Brain microvascular endothelial cell (primary cell): ENCODE measurements at places on chromosomes 11 and 22.
A peak's percentile ranks its signal among the peaks of the same experiment; 100 is the strongest.

- peak; percentile 2 for DNase-seq
These were observed at the start of gene PVALB for GRCh38 chr22:36816636-36817524. PVALB (minus strand) TSS chr22:36817035; CDS start chr22:36817005, 30 bp downstream.

DNA sequence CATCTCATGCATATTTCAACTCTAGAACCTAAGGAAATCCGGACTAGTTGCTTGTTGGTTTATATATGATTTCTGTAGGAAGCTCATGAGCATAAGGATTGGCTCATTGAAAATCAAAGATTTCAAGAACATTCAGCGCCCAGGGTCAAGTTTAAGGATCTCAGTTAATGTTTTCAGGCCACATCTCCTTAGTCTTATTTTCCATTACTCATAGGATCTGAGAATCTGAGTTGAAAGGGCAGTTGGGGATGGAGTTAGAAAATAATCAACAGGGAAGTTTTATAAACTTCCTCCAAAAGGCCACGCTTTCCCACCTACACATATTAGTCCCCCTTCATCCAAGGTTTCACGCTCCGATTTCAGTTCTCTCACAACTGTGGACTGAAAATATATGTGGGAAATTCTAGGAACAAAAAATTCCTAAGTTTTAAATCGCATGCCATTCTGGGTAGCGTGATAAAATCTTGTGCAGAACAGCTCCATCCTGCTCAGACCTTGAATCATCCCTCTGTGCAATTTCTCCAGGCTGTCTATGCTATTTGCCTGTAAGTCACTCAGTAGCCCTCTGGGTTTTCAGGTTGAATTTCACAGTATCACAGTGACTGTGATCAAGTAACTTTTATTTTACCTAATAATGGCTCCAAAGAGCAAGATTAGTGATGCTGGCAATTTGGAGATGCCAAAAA is 160.2 kb downstream of the KIRREL3 start:
- DNase-seq: peak; percentile 4

- peak; percentile 33 for DNase-seq
These were observed at the start of gene MYO7A for GRCh38 chr11:77127920-77128691. MYO7A (plus strand) TSS chr11:77128246; CDS start chr11:77130635, 2,389 bp downstream.

DNA sequence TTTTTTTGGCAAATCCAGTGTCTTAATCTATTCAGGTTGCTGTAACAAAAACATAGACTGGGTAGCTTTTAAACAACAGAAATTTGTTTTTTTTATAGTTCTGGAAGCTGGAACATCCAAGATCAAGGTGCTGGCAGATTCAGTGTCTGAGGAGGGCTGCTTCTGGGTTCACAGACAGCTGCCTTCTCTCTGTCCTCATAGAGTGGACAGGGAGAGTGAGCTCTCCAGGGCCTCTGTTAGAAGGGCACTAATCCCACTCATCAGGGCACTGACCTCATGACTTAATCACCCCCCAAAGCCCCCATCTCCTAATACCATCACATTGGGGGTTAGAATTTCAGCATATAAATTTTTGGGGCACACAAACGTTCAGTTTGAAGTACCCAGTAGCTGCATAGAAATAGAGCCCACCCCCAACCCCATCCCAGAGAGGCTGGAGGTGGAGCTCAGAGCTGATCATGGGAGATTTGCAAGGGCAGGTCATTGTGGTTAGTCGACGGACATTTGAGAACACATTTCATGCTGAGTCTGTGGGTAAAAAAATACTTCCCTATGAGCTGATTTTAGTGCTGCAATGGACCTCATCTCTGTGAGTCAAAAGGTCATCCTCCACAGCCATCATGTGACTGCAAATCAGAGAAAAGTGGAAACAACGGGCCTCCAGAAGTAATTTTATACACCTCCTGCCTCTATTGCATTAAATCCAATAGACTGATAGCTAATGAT is 203.1 kb upstream of the CADM1 start:
- DNase-seq: no peak

DNA sequence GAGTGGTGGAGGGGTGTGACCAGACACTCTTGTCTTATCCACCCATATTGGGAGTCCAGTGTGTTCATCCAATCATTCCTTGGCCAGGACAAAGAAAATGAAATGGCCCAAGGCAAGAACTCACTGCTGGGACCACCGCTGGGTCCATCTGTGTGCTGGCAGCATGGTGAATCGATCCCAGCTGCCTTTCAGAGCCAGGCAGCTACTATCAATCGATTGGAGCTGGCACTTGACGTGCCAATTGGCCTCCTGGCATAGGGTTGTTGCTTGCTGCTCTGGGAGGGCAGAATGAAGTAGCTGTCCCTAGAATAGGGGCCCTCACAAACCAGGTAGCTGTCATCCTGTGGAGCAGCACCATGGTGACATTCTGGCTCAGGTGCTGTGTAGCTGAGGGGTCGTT is 1.4 kb upstream of the ARVCF start:
- no peak for DNase-seq

DNA sequence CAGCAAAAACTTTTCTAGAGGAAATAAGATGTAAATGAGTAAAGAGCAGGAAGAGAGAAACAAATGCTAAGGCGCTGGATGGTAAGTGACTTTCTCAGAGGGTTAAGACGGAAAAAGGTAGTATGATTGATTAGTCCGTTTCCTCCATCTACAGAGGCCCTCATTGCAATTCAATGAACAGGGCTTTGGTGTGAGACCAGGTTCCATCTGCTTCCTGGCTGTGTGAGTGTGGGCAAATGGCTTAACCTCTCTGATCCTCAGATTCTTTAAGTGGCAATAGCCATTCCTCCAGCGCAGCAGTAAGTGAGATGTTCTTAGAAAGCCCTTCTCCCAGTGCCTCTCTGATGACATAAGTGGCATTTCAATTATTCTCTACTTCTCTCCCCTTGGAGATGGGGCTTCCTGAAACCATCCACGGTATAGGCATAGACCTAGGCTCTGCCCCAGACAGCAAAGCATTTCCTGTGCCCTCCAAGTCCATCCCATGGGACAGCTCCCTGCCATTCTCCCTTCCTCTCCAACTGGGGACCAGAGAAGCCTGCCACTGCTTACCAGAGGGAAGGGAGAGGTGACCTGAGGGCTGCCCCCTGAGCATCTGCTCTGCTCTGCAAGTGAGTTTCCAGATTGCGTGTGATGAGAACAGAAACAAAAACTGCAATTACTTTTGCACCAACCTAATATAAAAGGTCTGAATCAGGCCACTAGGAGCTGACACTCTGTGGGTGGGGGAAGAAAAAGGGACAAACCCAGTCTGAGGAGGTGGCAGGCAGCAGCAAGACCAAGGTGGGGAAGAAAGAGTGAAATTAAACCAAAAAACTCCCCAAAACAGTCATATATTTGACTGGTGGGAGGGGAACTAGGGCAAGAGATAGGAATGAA is 12.7 kb upstream of the CD44 start:
- DNase-seq: no peak

DNA sequence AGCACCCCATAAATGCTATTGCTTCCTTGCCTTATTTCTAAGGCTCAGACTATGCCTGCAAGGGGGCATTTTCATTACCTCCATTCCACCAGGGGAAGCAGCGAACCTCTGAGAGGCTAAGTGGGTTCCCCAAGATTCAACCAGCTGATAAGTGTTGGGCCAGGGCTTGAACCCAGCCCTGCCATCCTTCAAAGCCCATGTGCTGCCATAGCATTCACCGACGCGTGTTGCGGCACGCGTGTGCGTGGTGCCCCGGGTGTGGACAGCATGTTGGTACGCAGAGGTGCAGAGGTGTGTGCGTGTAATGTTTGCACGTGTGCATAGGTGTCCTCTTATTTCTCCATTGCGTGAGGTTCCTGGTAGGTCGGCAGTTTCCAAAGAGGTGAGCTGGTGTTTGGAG is 66.0 kb upstream of the PPARA start:
- DNase-seq: no peak

GRCh38 chr11:57567515-57568329 is at the start of gene UBE2L6:
UBE2L6 (minus strand) TSS chr11:57567672; CDS start chr11:57567611, 61 bp downstream.
- DNase-seq: no peak

DNA sequence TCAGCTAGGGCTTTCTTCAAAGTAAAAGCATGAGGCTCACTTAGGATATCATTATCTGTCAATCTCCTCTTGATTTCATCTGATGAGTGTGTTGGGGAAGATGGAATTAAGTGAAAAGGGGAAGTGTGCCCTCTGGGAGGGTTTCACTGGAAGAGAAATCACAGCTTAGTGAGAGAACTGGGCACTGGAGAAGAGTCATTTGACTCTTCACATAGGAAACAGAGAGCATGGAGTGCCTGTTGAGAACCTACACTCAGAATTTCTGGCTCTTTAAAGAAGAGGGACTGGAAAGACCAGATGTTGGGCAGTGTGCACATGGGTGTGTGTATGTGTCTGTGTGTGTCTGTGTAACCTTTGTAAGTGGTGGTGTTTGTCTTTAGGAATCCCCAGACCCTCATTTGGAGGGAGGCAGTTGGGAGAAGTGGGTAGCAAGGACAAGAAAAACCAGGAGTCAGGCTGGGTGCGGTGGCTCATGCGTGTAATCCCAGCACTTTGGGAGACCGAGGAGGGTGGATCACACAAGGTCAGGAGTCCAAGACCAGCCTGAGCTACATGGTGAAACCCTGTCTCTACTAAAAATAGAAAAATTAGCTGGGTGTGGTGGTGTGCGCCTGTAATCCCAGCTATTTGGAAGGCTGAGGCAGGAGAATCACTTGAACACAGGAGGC is 10.0 kb downstream of the STX3 start:
- DNase-seq: no peak

GRCh38 chr11:74330075-74330858 is 18.8 kb upstream of the P4HA3 start:
- DNase-seq: peak; percentile 42

DNA sequence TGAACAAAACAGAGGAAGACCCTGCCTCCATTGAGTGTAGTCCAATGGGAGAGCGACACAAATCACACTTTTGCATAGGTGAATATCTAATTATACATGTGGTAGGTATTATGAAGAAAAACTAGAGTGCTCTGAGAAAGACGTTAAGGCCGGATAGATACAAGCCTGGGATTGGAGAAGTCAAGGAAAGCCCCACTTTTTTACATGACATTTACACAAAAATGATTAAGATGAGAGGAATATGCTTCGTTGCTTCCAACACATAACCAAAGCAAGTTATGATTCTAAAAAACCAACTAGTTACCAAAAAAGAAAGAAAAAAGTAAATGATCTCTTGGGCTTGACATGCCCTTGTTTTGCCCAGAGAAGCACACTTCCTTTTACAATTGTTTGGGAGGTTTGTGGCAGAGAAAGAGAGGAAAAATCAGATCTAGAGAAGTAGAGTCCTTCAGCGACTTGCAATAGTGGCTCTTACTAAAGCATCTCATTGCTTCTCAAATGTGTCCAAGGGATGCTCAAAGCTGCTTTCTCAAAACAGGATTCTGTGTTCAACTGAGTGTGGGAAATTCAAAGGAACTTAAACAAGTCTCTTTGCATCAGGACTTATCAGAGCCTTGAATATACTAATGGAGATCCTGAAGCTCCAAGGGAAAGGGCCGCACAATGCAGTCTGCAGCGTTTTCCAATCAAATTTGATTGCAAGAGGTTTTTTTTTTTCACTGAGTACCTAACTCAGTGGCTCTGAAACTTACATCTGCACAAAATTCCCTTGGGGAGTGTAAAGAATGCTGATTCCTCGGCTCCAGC is 38.8 kb downstream of the FLI1 start:
- DNase-seq: no peak

- DNase-seq: no peak
These were observed 22.5 kb upstream of the RBX1 start for GRCh38 chr22:40928657-40929056.

GRCh38 chr22:29359469-29359868 is 28.9 kb downstream of the AP1B1 start:
- peak; percentile 53 for DNase-seq

DNA sequence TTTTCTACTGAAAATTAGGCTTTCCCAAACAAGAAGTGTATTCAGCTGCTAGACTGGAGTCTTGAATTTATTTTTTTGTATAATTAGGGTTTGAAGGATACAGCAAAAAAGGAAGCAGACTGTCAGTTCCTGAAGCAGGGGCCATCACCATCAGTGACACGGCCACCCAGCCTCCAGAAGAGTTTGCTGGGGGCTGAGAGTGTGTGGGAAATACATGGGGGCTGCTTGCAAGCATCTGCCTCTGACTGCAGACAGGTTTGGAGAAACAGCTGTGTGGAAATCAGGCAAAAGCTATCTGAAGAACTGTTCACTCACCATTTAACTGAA is 23.0 kb downstream of the FZD4 start:
- no peak for DNase-seq

- DNase-seq: peak; percentile 25
These were observed 112.8 kb downstream of the LARGE1 start for GRCh38 chr22:33807470-33807869.

GRCh38 chr22:29531419-29531818 is 22.1 kb downstream of the THOC5 start:
- no peak for DNase-seq
